Choroid plexus epithelial cell (primary cell): ENCODE measurements at places on chromosomes 12 and 14.

DNA sequence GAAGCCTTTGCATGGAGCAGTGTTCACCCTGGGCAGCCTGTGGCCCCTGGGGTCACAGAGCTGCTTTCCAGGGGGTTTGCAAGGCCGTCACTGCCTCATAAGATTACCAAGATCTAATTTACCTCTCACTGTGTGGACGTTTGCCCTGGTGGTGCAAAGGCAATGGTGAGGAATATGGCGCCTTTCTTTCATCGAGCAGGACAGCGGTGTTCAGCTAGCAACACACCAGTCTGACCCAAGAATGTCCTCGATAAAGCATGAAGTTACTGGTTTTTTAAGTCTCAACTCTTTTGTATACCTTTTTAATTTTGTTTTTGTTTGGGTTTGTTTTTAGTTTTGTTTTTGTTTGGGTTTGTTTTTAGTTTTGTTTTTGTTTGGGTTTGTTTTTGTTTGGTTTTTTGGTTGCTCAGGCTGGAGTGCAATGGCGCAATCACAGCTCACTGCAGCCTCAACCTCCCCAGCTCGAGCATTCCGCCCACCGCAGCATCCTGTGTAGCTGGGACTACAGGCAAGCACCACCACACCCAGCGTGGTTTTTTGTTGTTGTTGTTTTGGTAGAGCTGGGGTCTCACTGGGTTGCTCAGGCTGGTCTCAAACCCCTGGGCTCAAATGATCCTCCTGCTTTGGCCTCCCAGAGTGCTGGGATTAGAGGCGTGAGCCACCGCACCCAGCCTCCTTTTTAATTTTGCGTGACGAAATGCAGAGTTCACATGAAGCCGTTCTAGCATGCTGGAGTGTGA is 57.9 kb downstream of the PPP2R5C start:
- no peak for DNase-seq

DNA sequence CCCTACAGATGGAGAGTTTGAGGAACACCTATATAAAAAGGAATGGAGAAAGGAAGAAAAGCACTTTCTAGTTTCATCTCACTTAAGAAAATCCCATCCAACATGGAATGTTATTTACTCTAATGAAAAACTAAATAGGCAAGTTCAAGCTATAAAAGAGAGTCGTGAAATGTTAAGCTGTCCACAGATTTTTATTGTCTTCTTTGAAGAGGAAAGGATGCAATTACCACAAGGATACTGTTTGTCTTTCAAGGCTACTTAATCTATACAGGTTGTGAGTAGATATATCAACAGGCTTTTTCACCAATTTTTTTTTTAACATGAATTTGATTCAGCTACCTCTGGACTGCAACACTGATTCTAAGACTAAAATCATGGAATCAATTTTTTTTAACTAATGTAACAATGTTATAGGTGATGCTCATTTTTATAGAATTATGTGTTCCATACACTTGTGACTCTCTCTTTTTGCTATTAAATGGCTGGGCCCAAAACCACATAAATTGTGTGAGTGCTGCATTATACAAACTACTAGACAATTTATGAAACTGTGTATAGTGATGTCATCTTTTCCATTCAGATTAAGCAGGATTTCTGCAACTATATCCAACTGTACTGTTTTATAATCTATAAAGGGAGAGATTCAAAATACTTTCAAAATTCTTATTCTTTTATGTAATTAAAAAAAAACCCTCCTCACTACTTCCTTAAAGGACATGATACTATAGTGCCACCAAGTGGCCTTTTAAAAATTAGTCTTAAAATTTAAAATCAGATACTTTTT is 26.8 kb upstream of the BMAL2 start:
- peak; percentile 76 for DNase-seq

- no peak for DNase-seq
Observed at GRCh38 chr14:66046035-66046434, 440.1 kb upstream of the CCDC196 start.

DNA sequence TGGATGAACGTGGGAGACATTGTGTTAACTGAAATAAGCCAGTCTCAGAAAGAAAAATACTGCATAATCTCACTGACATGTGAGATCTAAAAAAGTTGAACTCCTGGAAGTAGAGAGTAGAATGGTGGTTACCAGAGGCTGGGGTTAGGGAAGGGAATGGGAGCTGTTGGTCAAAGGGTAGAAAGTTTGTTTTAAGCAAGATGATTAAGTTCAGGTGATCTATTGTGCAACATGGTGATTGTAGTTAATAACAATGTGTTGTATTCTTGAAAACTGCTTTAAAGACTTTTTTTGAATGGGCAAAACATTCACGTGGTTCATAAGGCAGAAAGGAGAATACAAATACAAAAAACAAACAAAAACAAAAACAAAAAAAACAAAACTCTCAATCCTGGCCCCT is 460.4 kb upstream of the TBX3 start:
- no peak for DNase-seq

GRCh38 chr12:92619026-92619425 is 83.8 kb upstream of the PLEKHG7 start:
- DNase-seq: no peak

DNA sequence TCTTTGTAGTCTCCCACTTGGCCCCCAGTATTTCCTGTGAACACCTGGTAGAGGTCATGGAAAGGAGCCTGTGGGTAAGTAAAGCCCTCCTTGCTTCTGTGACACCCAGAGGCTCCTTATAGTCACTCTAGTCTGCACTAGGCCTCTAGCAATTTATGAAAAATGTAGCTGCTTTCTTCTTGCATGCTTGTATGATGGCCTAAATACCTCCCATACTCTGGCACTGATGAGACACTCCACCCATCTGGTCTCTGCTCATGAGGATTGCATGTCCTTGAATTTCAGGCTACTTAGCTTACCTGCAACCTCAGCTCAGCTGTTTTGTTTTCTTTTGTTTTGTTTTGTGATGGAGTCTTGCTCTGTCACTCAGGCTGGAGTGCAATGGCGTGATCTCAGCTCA is 4.6 kb upstream of the A2ML1 start:
- DNase-seq: no peak

DNA sequence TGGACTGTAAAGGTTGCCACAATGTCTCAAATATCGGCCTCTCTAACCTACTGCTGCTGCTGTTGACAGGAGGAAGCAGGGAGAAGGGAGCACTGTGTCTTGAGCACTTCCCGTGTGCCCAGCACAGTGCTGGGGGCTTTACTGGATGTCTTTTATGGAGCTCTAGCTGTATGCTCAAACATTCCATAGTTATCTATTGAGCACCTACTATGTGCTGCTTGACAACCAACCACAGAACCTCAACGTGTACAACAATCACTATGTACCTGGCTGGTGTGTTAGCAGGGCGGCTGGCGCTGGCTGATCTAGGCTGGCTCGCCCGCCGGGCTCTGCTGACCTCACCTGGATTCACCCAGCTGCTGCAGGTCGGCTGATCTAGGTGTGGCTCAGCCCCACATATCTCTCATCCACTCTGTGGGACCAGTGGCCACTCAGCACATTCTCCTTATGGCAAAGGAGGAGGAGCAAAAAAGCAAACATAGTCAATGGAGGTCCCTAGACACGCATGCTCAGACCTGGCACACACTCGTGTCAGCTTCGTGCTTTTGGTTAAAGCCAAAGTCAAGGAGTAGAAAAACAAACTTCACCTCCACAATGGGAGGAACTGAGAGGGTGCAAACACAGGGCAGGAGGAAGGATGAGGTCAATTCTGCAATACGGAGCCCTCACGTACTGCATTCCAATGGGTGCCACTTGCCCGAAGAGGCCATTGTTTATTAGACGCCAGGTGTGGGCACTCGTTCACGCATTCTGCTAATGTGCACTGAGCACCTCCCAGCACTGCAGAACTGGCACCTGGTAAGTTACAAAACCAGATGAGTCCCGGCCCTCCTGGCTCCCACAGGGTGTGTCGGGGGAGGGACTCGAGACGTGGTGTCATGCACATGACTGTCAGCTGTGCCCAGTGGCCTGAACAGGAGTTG is 147.2 kb downstream of the SCARB1 start:
- no peak for DNase-seq

GRCh38 chr12:54225666-54226065 is 36.9 kb upstream of the SMUG1 start:
- no peak for DNase-seq

DNA sequence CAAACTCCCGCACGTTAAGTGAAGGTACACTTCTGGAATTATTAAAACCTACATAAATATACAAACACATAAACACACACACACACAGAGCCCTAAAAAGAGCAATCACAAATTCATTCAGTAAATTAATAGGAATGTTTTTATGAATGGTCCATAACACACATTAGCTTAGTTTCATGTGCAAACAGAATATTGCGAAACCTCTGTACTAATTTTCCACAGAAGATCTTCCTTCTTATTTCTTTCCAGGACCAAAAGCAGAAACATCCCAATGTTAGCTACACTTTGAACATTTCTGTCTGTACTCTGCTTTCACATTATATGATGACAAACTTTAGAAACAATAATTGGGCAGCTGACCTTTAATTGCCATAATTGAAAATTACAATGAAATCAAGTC is 101.6 kb downstream of the SOX5 start:
- no peak for DNase-seq

DNA sequence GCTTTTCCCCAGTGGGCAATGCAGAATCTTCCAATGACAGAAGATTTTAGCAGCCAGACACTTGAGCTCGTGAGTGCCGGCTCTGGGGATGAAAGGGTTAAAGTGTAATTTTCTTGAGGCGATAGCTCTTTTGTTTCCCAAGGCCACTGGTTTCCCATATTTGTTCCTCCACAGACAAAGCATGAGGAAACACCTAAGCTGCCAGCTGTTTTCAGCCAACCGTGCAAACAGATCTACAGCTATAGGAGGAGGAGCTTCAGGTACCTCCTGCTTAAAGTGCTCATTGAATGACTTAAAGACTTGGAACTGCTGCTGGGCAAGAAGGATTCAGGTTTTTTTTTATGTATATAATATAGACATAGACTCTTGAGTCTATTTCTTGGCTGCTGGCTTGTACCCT is 1311.5 kb downstream of the TMEM121 start:
- DNase-seq: no peak

DNA sequence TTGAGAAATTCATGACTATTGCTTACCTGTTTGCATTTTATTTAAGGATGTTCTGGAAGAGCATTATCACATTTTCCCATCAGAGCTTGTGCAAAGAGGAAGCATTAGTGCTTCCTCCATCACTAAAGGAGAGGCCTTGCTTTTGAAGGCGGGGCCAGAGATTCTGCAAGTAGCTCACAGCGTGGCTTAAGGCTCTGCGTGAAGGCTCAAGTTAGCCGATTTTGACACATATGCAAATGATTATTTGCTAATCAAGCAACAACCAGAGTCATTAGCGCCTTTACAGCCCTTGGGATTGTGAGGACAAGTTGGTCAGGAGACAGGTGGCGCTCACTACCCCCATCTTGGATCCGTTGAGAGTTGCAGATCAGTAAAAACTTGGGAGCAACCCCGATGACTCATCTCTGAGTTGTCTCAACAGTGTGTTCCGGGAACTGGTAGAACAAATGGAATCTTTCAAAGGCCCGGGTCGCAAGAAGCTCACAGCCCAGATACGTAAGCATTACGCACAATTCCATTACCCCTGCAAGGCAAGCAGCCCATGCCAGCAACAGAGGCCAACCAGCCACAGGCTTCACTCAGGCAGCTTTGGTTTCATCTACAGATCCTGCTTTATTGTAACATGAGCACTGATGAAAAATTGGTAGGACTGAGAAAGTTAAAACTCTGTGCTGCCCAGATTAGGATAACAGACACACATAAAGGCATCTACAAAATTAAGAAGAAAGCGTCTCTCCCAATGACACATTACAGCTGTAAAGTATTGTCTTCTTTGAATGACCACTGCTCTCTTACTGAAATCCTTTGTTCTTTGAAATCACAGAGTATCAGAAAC is 34.9 kb upstream of the SPTSSA start:
- DNase-seq: peak; percentile 100

DNA sequence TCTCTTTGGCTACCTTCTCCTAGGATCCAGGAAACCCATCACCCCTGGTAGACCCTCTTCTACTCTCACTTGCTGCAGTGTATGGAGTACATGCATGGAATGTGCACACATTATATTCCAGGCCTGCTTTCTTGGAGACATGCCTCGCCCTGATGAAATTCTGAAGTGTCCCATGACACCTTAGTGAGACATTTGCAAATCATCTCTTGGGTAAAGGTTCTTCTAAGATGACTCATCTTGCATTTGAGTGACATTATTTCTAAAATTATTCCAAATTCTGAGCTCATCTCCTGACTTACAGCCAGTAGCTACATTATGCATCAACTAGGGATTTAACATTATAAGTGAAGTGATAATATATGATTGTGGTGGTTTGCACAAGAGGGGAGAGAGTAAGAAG is 49.8 kb downstream of the SDR9C7 start:
- no peak for DNase-seq

DNA sequence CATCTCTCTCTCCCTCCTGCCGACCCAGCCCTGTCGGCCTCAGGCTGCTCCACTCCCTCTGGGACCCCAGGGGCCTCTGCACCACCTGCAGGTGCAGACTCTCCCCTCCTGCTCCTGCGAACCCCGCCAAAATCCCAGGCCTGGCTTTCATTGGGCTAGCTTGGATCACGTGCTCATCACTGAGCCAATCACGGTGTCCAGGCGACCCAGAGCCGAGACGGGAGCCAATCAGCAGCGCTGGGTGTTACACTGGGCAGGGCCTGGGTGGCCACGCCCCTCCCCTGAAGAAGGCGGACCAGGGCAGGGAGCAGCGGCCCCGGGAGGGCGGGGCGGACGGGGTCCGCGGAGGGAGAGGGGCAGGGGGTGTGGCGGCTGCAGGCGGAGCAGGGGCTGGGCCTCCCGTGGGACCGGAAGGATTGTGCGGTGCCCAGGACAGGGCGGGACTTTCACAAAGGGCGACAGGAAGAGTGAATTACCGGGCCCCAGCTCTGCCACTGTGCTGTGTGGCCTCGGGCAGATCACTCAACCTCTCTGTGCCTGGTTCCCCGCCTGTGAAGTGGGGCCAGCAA is 66.6 kb upstream of the FBRSL1 start:
- DNase-seq: no peak

- no peak for DNase-seq
Observed at GRCh38 chr12:82793751-82794281, 107.1 kb downstream of the TMTC2 start.

- DNase-seq: no peak
Observed at GRCh38 chr14:22830443-22831010, 840 bp downstream of the MRPL52 start.

DNA sequence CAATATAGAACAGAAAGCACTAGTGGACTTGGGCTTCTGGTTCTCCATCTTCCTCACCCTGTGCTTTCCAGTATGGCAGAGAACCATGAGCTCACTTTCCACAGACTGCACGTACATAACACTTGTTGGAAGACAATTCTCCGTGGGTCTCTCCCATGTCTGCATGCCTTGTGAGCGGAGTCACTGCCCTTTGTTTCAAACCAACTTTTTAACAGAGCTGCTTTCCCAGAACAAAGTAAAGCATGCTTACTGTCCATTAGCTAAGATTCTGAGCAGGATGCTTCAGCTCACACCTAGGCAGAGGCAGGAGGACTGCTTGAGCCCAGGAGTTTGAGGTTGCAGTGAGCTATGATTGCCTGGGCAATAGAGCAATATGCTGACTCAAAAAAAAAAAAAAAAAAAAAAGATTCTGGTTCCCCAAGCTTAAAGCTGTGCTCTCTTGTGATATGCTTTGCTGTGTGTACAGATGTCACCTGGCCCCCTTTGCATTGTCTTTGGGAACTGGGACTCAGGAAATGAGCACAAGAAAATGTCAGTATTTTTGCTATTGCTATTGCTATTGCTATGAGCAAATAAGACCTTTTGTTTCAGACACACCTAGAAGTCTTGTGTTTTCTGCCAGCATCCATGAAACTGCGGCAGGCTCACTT is 54.6 kb upstream of the PTGR2 start:
- DNase-seq: peak; percentile 56

GRCh38 chr12:109258607-109259544 is 50.2 kb downstream of the FOXN4 start:
- DNase-seq: no peak
